ENCODE measurements at places on chromosomes 3 and 15.

GRCh38 chr3:149466192-149466591 lies 8.3 kb upstream of the TM4SF4 start:
- no peak for DNase-seq

DNA sequence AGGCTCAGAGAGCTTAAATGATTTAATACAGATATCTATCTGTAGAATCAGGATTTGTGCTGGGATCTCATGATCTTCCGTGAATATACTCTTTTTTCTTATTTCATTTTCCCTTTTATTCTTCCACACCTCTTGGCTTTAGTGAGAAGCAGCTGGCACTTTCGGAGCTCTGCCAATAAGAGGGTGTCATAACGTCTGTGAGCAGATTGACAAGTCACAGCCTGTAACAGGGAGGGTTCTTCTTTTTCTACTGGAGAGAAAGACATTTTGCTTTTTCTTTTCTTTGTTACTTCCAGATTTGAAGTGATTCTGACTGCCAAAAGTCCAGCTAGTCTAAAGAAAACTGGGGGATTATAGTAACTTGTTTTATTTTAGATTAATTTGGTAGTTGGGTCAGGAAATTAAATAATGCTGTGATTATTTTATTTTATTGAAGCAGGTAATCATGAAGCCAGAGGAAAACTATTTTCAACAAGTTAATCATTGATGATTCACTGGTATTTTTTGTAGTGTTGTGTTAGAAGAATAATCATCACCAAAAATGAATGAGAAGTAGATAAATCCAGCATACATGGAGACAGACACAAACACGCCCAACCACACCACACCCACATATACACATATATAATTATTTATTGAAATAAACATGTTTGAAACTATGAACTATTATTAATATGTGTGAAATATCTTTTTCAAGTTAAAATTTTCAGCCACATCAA lies 69.8 kb downstream of the TNFAIP8L3 start:
- DNase-seq = no peak

GRCh38 chr3:117618462-117618861 lies 908.9 kb downstream of the TUSC7 start:
- no peak for DNase-seq

DNA sequence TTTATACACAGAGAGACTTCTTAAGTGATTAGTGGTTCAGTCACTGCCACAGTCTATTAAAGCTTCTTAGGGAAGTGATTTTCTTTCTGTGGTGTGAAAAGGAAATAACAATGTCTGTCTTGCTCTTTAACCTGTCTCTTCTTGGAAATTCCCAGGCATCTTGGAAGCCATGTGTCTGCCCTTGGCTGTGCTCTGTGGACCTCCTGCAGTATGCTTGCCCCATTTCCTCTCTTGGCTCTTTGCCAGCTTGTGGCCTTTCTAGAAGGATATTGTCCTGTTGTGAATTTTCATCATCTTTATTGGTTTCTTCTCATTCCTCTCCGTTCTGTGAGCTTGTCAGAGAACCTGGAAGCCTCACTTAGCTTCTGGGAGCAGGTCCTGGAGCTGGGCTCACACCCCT lies 338.4 kb upstream of the C2CD4B start:
- no peak for DNase-seq

DNA sequence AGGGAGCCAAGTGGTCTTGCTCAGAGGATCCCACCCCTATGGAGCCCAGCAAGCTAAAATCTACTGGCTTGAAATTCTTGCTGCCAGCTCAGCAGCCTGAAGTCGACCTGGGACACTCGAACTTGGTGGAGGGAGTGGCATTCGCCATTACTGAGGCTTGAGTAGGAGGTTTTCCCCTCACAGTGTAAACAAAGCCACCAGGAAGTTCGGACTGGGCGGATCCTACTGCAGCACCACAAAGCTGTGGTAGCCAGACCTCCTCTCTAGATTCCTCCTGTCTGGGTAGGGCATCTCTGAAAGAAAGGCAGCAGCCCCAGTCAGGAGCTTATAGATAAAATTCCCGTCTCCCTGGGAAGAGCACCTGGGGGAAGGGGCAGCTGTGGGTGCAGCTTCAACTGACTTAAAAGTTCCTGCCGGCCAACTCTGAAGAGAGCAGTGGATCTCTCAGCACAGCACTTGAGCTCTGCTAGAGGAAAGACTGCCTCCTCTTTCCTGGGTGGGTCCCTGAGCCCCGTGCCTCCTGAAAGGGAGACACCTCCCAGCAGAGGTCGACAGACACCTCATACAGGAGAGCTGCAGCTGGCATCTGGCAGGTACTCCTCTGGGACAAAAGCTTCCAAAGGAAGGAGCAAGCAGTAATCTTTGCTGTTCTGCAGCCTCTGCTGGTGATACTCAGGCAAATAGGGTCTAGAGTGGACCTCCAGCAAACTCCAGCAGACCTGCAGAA lies 576.3 kb upstream of the NECTIN3 start:
- no peak for DNase-seq

DNA sequence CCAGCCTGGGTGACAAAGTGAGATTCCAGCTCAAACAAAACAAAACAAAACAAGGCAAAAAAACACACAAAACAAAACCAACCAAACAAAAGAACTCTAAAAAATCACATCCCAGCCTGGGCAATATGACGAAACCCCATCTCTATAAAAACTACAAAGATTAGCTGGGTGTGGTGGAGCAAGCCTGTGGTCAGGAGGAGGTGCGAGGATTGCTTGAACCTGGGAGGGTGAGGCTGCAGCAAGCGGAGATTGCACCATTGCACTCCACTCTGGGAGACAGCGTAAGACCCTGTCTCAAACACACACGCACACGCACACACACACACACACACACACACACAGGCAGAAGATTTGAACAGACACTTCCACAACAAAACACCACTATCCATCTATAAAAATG lies 99.6 kb downstream of the SHQ1 start:
- DNase-seq = peak; percentile 24

DNA sequence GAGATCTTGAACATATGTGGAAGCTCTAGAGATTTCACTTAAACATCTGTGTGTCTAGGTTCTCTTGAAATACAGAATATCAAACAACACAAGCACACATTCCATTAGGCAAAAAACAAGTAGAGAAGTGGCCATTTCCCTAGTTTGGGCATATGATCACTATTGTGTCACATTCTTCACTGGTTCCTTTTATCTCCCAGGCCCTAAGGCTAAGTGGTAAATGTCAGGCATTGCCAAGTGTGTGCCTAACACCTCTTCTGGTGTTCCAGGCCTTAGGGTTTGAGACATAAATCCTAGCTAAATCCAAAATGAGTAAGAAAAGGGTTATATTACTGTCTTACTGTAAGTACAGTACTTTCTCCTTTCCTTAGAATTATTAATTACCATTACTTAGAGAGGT lies 880.1 kb downstream of the PDCD6IP start:
- no peak for DNase-seq

DNA sequence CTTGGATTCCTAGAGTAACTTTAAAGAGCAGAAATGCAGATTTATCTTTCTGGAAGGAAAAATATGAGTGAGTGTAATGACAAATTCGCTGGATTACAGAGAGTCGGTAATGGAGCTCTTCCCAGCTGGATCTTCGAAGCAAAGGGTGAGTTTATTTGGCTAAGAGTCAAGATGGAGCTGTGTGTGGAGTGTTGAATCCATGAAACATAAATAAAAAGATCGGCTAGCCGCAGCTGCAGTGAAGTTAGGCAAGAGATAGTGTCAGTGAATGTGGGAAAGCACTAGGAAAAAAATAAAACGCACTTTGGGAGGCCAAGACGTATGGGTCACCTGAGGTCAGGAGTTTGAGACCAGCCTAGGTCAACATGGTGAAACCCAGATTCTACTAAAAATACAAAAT lies 10.3 kb downstream of the NAALADL2 start:
- DNase-seq = no peak

DNA sequence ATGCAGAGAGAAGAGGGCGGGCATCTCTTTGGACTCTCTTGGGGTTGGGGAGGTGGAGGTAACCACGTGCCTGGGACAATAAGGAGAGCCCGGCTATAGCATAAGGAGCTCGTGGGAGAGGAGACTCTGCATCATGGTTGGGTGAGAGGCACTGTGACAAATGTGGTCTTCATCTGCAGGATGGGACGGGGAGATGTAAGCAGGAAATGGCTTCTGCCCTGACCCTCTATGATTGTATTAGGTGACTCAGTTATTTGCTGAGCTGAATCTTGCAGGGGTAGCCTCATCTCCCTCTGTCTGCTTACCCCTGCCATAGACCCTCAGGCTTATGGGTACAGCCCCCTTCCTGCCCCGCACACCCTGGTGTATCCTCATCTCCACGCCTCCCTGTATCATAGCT lies 48.7 kb downstream of the CORO2B start:
- DNase-seq = no peak

DNA sequence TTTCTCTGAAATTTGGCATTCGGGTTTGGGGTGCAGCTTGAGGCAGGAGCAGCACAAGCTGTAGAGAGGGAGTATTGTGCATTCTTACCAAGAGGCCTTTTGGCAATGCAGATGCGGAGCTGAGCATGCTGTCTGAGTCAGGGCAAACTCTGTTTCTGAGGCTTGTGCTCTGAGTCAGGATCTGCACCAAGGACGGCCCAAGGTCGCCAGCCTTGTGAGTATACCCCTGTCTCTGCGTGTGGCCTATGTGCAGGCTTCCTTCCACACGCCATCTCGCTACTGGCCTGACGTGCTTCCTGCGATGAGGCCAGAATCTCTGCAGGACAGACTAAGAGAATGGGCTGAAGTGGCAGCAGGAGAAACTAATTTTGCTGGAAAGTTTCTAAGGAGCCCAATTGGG lies 83.8 kb upstream of the ROPN1 start:
- no peak for DNase-seq

- no peak for DNase-seq
Observed at GRCh38 chr3:45205126-45205525, 21.0 kb downstream of the TMEM158 start.

GRCh38 chr3:111610189-111610588 lies 15.0 kb upstream of the ZBED2 start:
- DNase-seq = no peak

- DNase-seq = no peak
Observed at GRCh38 chr15:73752806-73753193, 351 bp downstream of the INSYN1 start.

DNA sequence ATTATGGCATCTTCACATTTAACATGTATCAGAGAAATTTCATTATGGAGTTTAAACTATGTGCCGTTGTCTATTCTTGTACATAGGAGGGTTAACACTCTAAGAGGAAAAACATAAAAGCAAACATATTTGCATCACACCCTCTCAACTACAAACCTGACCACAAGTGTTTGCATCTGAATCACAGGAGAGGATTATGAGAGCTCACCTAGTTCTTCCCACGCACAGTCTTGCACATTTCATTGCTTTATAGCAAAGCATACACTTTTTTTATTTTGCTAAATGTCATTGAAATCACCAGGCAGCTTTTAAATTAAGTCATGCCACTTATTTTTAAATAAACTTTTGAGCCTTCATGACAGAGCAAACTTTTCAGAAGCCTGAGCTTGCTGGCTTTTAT lies 12.5 kb downstream of the TRAT1 start:
- no peak for DNase-seq

DNA sequence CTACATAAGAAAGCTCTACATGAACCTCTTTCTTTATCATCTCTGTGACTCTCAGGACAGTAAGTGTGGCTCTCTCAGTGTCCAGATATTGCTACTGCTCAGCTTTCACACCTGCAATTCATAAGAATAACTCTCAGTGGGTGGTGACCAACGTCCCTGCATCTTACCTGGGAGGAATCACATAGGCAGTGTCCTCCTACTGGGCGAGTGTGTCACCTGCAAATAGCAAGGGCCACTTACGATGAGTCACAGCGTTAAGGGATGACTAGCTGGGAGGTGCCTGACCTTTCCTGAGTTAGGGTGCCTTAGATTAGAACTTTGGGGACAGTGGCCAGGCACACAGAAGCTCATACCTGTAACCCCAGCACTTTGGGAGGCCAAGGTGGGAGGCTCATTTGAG lies 90.8 kb upstream of the C3orf80 start:
- DNase-seq = no peak

GRCh38 chr15:85752491-85752961 lies 42.2 kb downstream of the KLHL25 start:
- DNase-seq = no peak

- DNase-seq = no peak
Observed at GRCh38 chr3:150729682-150730360, 26.1 kb upstream of the ERICH6 start.
